ENCODE measurements at places on chromosomes 6 and 20. TPM values are rescaled to one million over a fixed set of nuclear protein-coding genes. Genes with fewer than 3 reads are reported as not detected.

The GDAP1L1 gene
- total RNA-seq, result 0.55 TPM

The MCHR2 gene
- not detected for total RNA-seq

The SLC44A4 gene
- 0.08 TPM for total RNA-seq

The TNFRSF6B gene
- total RNA-seq, result 0.27 TPM

All from left ventricle myocardium inferior (tissue), 1 donor.